ENCODE measurements at places on chromosomes 4 and X.

DNA sequence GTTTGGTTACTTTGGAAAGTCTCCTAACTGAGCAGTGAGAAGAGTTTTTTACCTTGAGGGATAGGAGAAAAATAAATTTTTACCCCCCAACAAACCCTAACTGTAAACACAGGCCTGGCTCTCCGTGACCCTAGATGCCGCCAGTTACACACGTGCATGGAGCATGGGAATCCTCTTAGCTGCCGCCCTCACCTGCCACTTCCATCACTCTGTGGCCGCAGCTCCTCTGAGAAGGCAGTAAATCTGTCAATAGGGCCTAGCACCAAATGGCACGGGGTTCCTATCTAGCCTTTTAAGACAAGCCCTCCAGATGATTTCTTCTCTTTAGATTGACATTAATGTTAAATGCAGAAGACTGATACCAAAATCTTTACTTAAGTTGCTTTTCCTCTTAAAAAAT is 330.3 kb upstream of the FAM241A start:
- no peak for DNase-seq

- DNase-seq = no peak
Observed at GRCh38 chr4:13530823-13531624, 13.3 kb downstream of the NKX3-2 start.

DNA sequence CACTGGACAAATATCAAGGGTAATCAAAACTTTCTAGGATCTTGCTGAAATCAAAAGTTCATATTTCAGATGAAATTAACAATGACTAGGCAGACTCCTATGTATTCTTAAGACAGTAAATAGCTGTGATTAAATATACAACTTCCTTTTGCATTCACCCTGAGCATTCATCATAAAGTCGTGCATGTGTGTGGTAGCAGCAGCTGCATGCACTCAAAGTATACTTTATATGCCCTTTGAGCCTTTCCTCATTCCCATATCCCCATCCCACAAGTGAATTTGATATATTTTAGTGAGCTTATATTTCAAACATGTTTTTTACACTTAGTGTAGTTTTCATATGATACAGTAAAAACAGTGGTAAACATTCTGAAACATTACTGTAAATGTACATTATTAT is 959.0 kb downstream of the C4orf33 start:
- no peak for DNase-seq

GRCh38 chrX:47384502-47384901 is 14.1 kb downstream of the ZNF157 start:
- DNase-seq = peak; percentile 72

- DNase-seq = no peak
Observed at GRCh38 chrX:6227453-6227835, 1.2 kb downstream of the NLGN4X start.

Measured in fibroblast of pulmonary artery (primary cell).